ENCODE measurements at places on chromosomes 4 and X.

GRCh38 chrX:103678199-103678993 is 8.1 kb downstream of the MORF4L2 start:
- DNase-seq, result no peak

DNA sequence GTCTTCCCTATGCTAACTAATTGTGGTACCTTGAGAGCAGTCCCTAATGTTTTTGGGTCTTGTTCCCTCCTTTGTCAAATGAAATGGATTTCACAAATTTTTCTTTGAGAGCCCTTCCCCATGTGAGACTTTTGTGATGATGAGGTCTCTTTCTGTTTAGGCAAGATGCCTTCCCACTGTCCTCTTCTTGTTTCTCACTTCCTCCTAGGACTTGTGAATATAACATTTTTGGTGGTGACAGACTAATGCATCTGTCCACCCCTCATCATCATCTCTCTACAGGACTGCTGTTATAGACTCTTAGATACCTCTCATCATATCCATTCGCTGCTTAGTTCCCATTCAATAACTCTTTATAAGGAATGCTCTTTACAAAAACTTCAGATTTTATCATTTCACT is 8.7 kb upstream of the ANK2 start:
- no peak for DNase-seq

GRCh38 chrX:118181030-118181429 is 64.4 kb upstream of the KLHL13 start:
- DNase-seq, result no peak

- no peak for DNase-seq
These were observed 148.7 kb downstream of the SPATA18 start for GRCh38 chr4:52199574-52200338.

Data from iPS DF 6.9 (cell line).